ENCODE measurements at places on chromosomes 5 and 9.

- no peak for DNase-seq
Observed at GRCh38 chr5:133499895-133500294, 112.4 kb downstream of the FSTL4 start.

DNA sequence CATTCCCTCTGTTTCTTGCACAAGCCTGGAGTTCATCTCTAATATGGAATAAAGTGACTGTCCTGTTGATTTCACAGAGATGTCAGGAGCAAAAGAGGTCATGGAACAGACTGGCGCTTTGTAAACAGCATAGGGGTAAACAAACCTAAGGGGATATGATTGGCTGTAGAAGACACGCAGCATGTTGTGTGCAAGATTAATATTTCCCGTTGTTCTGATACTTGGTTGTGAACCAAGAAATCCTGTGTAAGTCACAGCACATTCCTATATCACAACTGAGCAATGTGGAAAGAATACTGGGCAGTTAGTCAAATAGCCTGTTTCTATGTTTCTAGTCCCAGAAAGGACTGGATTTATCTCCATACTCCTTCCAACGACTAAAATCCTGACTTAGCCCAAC, 3.2 kb downstream of the ADAMTS12 start:
- no peak for DNase-seq

GRCh38 chr5:59143926-59144333, 561.1 kb downstream of the RAB3C start:
- no peak for DNase-seq

- DNase-seq: no peak
Observed at GRCh38 chr5:181134259-181134658, 3.3 kb upstream of the OR2V1 start.

GRCh38 chr5:62317810-62318209, 11.8 kb downstream of the KIF2A start:
- no peak for DNase-seq

DNA sequence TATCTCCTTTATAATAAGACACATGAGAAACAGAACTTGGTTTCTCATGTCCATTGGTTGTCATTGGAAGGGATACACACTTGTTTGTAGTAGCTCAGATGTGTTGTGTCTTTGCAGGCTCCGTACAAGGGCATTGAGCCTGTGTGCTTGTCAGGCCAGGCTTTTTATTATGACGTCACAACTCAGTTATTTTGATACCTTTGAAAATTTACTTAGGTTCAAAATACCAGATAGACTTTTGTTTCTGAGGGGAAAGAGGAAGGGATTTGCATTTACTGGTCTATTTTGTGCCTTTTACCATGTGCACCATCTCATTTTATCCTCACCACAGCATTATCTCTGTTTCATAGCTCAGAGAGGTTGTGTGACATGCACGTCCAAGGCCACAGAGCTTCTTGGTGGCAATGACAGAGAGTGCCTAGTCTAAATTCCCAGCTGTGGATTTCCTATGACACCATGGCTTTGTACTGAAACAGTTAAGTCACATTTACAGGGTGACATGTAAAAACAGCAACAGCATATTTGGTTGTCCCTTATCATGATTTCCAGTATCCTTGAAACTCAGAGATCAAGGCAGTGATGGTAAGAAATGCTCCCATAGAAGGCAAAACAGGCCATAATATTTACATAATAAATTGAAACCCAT, 268.7 kb downstream of the AOPEP start:
- no peak for DNase-seq

DNA sequence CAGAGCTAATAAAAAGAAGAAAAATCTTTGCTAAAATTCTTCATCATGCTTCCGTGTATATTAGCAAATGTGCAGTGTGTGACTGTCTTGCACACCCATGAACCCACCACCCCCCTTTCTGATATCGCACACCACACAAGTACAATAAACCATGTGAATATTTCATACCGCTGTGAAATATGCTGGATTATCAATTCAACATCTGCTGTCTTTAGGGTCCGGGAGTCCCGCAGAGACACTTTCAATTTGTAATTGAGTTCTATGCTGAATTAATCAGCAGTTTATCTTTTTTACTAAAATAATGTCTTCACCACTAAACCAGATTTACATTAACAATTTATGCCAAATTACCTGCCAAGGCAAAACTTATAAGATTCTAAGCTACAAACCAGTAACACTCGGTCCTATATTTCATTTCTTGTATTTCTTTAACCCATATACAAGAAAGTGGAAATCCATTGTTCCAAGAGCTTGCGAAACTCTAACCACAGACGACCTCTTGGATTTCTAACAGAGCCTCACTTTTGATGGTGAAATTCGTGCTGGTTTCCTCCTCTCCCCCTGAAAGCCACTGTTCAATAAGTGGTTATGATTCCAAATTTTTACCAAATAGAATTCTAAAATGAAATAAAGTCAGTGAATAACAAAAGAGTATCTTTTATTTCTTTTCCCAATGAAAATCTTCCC, 44.2 kb downstream of the PSMB7 start:
- no peak for DNase-seq

DNA sequence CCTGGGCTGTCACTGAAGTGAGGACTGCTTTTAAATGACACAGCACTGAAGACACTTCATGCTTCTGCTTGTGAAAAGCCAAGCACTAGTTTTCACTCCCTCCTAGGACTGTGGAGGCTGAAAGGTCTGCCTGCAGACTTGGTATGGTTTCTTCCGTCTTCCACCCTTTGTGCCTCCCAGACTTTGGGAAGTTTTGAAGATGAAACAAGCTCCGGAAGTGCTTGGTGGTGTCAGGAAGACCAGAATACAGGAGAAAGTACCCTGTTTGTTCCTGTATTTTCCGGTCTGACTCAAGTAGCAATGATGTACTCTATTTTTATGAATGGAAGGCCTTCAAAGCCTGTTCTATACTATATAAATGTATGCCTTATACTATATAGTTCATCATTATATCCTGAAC, 222.7 kb downstream of the PDZD2 start:
- no peak for DNase-seq

DNA sequence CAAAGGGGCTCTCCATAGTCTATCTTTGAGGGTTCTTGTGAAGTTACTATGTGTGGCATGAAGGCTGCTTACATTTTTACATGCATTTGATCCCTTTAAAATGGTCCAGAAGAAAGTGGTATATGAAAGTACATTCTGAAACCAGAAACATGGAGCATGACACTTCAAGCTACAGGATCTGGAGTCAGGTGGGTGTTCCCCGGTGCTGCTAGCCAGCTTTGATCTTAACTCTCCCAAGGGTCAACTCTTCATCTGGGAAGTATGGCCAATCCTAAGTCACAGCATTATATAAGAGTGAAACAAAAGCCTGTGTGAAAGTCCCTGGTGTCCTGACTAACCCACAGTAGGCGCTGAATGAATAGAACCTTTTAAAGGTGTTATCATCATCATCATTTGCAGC, 91.0 kb upstream of the TAS2R1 start:
- no peak for DNase-seq

- DNase-seq: no peak
Observed at GRCh38 chr5:2491846-2492245, 259.6 kb downstream of the IRX2 start.

DNA sequence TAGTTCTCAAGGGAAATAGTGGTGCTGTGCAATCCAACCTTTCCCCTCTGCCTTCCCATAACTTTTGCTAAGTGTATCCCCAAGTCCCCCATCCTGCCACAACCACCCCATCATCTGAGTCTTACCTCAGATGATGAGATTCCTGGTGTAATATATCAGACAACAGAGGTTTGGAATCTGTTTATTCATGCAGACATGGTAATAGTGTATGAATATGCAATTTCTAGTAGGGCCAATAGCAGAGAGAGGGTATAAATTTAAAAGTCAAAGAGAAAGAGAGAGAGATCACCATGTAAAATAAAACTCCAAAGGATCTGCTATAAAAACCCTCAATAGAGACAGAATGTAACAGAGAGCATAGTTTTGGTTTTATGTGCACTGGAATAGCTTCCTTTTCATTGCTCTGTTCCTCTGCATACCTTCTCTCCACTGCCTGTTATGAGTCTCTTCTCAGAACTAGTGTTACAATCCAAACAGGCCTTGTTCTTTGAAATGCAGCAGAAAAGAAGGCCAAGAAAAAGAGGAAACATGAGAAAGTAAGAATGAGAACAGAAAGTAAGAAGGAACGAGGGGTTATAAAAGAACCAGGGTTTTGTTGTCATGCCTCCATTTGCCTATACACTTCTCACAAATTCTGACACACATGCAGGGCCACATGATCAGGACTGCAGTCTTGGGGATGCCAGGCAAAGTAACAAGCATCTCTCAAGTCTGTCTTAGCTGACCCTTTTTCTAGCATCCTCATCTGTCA, 278.0 kb downstream of the CETN3 start:
- no peak for DNase-seq

- DNase-seq: no peak
Observed at GRCh38 chr9:70036641-70037040, 7.0 kb upstream of the MAMDC2 start.

DNA sequence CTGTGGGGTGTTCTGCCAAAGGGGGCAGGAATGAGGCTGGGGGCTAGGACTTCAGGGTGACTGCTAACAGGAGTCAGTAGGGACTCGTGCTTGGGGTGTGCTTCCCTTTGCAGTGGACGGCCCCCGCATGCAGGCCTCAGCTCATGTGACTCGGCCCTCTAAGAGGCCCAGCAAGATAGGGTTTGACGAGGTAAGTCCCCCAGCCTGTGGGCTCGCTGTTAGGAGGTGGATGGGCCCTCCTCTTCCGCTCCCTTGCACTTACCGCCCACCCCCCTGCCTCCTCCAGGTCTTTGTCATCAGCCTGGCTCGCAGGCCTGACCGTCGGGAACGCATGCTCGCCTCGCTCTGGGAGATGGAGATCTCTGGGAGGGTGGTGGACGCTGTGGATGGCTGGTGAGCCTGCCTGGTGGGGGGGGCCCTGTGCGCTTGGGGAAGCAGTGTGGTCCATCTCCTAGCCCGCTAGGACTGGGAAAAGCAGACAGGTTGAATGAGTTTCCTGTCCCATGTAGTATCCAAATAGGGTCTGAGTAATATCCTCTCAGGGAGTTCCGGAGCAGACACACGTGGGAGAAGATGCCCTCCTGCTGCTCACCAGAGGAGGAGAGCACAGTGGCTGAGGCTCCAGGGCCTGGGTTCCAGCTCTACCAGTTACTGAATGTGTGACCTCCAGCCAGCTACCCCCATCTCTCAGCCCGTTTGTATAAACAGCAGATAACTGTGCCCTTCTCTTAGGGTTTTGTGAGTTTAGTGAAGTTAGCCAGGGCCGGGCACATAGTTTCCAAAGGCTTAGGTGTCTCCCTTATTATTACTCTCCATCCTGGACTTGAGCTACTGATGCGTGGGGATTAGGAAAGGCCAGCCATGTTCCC, 8.2 kb downstream of the CERCAM start:
- DNase-seq: no peak

DNA sequence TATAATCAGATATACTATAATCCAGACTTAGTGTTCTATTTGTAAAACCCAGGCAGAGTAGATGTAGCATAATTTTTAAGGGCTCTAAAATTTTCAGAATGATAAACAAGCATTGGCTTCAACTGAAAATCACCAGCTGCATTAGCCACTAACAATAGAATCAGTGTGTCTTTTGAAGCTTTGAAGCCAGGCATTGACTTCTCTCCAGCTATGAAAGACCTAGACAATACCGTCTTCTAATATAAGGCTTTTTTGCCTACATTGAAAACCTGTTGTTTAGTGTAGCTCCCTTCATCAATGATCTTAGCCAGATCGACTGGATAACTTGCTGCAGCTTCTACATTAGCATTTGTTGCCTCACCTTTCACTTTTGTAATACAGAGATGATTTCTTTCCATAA, 1877.3 kb upstream of the ACO1 start:
- DNase-seq: no peak

GRCh38 chr5:140111859-140112551, 1.9 kb upstream of the PURA start:
- DNase-seq: no peak

- no peak for DNase-seq
Observed at GRCh38 chr5:158022393-158022792, 163.4 kb upstream of the CLINT1 start.

DNA sequence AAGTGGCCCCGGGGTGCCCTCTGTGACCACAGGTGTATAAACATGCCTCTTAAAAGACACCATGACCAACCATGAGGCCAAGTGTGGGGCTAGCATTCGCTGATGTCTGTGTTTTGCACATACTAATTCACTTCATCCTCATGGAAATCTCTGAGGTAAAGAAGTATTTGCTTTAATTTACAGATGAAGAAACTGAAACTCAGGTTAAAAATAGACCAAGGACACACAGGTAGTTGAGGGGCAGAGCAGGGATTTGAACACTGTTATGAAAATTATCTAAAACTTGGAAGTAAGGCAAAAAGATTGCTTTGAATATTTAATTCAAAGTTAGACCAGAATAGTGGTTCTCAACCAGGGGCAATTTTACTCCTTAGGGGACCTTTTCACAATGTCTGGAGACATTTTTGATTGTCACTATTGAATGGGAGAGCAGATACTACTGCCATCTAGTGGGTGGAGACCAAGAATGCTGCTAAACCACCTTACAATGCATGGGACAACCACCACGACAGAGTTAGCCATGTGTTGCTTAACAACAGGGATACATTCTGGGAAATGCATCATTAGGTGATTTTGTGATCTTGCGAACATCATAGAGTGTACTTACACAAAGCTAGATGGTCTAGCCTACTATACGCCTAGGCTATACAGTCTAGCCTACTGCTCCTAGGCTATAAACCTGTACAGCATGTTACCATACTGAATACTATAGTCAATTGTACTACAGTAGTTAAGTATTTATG, 8.0 kb upstream of the FXN start:
- DNase-seq: no peak

GRCh38 chr9:77221431-77221830, 44.1 kb downstream of the VPS13A start:
- DNase-seq: no peak

- no peak for DNase-seq
Observed at GRCh38 chr9:4596165-4596922, 65.8 kb upstream of the PLPP6 start.

DNA sequence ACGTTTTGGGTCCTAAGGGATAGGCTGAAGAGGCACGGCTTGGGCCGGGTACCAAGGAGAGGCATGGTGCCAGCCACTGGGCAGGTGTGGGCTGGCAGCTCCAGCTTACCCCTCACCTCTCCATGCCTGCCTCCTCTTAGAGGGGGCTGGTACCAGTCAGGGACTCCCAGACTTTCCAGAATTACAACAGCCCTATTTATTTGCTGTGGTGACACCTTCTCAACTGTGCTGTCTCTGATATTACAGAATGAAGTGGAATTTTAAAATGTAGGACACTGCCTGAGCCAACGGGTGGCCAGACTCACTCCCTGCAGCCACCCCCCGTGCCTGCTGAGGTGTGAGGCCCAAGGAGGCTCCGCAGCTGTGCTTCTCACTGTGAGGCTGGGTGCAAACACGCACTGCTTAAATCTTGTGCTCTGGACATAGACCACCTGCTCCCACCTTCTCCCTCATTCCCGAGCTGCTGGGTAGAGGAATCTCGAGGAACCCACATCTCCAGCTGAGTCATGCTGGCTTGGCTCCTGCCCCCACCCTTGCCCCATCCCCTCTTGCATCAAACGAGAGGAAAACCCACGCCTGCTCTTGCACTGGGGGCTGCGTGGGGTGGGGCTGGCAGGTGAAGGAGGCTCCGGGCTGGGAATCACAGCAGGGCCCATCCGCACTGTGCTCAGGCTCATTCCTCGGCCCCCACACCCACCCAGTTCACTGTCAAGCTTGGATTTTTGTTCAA, 47.9 kb downstream of the PRRT1B start:
- no peak for DNase-seq

GRCh38 chr5:116418016-116418415, 156.6 kb downstream of the SEMA6A start:
- DNase-seq: no peak

All from BJ (cell line).